ENCODE measurements at places on chromosomes 5 and 9.

- DNase-seq: no peak
Measured at GRCh38 chr9:96777426-96777864, 442 bp downstream of the ZNF510 start.

GRCh38 chr9:90526386-90526785 lies 116.2 kb downstream of the DIRAS2 start:
- no peak for DNase-seq

- no peak for DNase-seq
Measured at GRCh38 chr5:80194468-80194867, 61.4 kb downstream of the SERINC5 start.

- DNase-seq: no peak
Measured at GRCh38 chr5:159163027-159163700, 46.2 kb downstream of the RNF145 start.

DNA sequence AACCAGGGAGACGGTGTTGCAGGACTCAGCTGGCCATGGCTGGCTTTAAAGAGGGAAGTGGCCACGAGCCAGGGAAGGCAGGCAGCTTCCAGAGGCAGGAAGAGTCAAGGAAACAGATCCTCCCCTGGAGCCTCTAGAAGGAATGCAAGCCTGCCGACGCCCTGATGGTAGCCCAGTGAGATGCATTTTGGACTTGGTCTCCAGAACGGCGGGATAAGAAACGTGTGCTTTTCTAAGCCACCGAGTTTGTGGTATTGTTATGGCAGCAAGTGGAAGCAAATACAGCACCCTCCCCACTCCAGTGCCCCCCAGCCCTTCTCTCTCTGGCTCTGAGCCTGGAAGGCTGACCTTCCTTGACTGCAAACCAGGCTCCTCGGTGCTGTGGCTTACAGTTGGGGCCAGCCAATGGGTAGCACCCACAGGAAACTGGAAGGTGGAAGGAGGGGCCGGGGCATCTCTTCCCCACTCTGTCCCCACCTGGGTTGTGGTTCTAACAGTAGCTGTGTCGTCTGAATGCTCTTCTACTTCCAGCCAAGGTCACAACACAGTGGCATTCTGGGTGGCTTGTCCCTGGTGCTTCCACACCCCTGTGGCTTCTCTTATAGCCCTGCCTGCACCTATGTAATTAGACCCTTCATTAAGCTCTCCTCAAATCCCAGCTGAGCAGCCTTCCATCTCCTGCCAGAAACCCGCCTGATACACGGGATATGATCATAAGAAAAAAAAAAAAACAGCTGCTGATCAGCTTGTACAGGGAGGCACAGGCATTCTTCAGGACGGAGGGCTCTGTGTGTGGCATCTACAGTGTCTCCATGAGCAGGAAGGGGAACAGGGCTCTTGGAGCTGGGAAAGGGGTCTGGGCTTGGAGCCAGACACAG lies 29.9 kb upstream of the UNC5A start:
- DNase-seq: no peak

DNA sequence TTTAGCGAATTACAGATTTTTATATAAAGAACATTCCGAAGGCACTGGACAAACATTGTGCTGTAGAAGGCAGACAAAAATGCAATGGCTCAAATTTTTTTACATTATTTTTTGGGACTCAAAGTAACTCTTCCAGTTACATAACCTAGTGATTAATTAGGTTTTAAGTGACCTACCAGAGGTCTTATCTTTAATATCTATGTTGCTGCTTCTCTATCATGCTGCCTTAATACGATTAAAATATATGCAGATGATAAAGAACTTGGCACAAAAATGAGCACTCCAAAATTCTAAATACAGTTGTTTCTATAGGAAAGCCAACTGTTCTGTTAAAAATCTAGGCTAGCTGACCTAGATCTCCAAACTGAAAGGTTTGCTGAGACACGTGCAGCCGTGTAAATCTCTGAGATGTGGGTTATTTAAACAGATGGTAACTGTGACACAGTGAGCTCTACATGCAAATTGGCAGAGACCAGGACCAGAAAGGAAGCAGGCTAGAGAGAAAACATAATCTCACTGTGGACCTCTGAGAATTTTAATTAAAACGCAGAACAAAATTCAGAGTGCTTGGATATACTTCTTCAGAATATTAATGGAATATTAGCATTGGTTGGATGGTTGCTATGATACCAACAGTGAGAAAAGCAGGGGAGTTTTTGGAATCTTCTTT lies 56.2 kb downstream of the CAMK4 start:
- no peak for DNase-seq

- DNase-seq: no peak
Measured at GRCh38 chr5:79746642-79747569, 57.3 kb downstream of the CMYA5 start.

- DNase-seq: no peak
Measured at GRCh38 chr9:134431095-134431494, 104.8 kb downstream of the RXRA start.

GRCh38 chr5:171678646-171679045 lies 107.0 kb upstream of the SMIM23 start:
- DNase-seq: no peak

DNA sequence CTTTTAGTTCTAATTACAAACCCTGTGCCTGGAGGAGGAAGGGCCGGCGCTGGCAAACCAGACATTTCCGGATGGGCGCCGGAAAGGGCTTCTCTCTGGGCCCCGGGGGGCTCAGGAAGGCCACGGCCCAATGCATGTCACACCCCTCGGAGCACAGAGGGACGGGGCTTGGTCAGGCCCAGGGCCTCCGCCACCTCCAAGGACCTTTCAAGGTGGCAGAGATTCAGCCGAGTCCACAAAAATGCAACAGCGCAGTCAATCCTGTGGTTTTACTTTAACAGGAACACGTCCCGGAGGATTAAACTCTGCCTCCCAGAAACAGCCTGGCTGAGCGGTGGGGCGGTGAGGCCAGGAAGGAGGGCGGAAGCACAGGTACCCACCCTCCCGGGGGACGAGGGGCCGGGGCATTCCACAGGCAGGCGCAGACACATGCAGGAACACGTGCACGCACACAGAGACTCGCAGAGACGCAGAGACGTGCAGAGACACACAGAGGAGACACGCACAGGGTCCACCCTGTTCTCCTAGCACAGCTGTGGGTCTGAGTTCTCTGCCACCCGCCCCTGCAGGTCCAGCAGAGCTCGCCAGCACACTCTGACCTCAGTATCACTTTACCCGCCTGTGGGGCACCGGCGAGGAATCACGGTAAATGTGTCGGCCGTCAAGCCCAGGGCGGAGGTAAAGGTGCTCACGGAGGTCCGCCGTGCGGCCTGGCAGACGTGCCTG lies 23.0 kb downstream of the SLC9A3 start:
- no peak for DNase-seq

DNA sequence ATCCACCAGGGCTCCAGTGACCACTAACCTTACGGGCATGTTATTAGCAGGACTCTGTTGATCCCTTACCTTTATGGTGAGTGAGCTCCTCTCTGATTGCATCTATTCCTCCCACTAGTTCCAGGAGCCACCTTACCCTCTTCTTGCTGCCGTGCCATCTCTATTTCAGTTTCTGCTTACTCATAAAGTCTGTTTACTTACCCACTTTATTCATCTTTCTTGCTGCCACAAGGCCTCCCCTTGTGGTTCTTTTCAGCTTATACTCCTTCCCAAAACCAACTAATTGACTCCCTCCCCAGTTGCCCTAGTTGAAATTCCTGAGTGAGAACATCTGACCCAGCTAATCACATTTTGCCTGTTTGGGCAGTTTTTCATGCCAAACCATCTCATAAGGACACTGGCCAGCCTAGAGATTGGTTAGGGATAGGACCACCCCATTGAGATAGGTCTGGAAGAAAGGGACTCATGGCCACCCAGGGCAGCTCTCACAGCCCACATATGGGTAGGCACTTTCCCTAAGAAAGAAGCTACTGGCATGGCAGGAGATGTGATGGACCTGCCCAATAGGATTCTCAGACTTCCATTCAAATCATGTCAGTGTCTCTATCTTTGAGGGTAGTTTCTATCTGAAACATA lies 412.7 kb downstream of the EFNA5 start:
- no peak for DNase-seq

Data from hematopoietic multipotent progenitor cell treated with erythropoietin and hydrocortisone succinate and interleukin-3 and kit ligand, for 17 days (in vitro differentiated cells).